ENCODE measurements at places on chromosomes 11 and 22.

DNA sequence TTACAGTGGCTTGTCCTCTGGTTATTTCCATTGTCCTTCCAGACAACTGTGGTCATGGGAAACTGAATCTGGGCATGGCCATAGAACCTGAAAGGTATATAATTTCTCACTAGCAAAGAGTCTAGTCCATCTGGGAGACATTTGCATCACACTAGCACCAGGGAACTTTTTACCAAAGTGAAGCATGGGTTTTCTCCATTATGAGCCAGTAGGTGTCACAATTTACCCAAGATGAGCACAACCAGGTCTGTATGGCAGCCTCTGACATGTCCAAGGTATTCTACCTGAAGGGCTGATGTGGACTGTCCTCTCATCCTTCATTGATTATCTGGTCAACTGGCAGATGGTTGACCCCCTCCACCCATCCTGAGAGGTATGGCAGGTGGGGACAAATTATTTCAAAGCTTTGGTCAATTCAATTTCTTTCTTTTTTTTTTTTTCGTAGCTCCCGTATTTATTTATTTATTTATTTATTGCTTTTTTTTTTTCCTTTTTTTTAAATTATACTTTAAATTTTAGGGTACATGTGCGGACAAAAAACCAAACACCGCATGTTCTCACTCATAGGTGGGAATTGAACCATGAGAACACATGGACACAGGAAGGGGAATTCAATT is 425.9 kb downstream of the TMEM135 start:
- no peak for DNase-seq

GRCh38 chr22:43098356-43098755 is 9.2 kb upstream of the TTLL1 start:
- no peak for DNase-seq

GRCh38 chr11:122405547-122406341 is 249.8 kb upstream of the UBASH3B start:
- peak; percentile 63 for DNase-seq

DNA sequence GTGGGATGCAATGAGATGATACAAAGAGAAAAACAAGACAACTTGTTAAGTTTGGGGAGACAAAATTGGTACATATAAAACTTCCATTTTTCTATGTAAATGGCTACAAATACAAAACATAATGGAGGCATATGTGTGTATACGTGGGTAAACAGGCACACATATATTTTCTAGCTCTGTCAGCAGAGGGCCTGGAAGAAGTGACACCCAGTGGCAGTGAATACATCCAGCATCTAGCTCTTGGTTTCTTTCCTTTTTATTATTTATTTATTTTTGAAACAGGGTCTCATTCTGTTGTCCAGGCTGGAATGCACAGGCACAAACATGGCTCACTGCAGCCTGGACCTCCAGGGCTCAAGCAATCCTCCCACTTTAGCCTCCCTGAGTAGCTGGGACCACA is 5.0 kb upstream of the RASL10A start:
- DNase-seq, result no peak

DNA sequence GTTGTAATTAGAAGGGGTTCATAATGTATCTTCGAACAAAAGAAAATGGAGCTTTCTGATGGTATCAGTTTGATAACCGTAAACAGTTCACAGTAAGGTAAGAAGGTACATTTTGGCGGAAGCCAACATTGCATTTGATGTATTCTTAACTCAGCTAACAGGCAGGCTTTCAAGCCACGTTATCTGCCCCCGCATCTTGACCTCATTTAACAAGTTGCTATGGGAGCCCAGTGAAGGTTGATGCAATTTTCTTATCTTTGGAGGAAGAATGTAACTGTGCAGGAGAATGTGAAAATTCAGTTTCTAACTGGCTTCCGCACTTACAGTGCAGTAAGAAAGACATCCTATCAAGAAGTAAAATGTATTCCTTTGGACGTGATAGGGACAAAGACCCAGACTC is 110.6 kb downstream of the ETS1 start:
- DNase-seq, result no peak

DNA sequence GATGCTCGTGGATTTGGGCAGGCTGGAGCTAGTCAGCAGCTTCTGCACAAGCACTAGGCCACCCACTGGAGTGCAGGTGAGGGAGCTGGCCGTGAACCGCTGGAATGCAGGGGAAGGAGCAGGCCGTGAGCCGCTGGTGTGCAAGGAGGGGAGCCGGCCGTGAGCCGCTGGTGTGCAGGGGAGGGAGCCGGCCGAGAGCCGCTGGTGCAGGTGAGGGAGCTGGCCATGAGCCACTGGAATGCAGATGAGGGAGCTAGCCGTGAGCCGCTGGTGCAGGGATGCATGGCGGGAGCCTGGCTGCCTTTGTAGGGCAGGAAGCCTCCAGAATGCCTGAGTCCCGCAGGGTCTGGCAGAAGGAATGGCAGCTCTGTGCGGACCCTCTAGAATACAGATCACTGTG is 4220.0 kb upstream of the OR11H1 start:
- no peak for DNase-seq

DNA sequence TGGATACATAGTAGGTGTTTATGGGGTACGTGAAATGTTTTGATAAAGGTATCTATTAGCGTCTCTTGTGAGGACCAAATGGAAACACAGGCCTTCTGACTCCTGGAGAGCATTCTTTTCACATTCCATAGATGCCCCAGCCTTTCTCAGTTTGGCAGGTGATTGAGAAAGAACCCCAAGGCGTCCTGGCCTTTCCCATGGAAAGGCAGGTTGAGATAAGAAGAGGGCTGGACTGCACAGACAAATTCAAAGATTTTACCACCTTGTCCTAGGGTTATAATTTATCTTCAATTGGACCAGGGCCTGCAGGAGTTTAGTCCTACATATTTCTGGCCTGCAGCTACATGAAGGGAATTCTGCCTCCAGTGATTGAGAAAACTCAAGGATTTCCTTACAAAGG is 661 bp upstream of the OLFML1 start:
- DNase-seq, result no peak

DNA sequence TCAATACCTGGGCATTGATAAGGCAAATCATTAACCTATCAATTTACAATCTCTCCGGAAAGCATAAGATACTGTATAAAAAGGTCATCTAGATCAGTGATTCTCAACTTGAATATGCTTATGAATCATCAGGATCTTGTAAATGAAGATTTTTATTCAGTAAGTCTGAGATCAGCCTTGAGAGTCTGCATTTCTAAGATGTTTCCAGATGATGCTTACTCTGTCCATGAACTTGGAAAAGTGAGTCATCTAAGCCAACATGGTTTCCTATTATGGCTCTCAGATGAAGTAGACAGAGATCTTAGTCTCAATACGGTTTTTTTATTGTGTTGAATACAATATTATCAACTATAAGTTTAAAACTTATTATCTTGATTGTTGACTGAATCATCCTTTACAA is 226.4 kb upstream of the KIRREL3 start:
- no peak for DNase-seq

GRCh38 chr11:115454525-115454924 is 49.7 kb downstream of the CADM1 start:
- DNase-seq, result no peak

GRCh38 chr11:125923012-125923579 is 18.8 kb downstream of the DDX25 start:
- DNase-seq, result peak; percentile 38

DNA sequence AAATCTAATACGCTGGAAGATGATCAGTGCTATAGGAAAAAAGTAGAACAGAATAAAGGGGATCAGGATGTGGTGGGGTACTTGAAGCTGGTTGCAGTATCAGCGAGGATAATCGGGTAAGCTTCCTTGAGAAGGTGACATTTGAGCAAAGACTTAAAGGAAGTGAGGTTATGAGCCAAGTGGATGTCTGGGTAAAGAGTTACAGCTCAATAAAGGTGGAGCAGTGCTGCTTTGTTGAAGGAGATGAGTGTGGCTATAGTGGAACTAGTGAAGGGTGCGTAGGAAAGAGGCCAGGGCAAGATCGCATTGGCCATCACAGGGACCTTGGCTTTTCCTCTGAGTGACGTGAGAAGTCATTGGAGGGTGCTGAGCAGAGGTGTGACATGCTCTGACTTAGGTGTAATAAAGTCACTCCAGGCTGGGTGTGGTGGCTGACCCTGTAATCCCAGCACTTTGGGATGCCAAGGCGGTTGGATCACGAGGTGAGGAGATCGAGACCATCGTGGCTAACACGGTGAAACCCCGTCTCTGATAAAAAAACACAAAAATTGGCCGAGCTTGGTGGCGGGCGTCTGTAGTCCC is 2.3 kb upstream of the SYVN1 start:
- DNase-seq, result no peak

DNA sequence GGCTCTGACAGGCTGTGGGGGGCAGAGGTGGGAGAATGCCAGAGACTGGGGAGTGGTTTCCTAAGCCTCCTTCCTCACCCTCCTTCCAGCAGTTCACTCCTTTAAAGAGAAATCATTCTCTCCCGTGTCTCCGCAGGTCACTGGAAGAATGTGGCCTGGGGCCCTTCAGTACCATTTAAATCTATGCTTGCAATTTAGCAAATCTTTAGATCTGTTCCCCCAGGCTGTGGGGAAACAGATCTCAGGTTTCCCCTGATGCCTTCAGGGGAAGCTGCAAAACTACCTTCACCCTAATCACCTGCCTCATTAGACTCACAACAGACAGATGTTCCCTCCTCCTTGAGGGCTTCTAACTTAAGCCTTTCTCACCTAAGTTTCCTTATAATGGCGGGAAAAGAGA is 55.3 kb downstream of the KIRREL3 start:
- DNase-seq, result no peak

DNA sequence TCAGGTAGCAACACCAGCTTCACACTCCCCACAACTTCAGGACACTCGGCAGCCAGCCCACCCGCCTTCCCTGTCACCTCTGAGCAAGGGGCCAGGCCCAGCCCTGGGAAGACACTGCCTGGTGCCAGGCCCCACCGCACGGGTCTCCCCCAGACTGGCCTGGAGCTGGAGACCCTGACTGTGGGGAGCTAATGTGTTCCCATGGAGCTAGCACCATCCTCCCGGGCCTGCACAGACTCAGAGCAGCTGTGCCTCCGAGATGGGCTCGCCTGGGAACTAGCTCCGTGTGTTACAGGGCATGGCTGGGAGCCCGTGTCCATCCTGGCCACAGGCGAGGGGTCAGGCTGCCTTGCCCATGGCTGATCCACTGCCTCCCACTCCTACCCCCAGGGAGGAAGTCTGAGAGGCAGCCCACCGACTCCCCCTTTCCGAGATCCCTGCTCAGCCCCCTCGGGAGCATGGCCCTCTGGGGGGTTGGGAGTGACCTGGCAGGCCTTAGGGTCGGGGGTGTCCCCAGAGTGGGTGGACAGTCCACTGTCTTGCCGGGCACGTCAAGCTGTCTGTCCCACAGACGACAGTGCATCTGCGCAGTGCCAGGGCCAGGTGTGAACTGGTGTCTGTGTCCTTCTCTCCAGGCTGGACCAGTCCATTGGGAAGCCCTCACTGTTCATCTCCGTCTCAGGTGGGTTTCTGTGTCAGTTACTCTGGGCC is 76.7 kb upstream of the KCNQ1OT1 start:
- DNase-seq, result no peak

DNA sequence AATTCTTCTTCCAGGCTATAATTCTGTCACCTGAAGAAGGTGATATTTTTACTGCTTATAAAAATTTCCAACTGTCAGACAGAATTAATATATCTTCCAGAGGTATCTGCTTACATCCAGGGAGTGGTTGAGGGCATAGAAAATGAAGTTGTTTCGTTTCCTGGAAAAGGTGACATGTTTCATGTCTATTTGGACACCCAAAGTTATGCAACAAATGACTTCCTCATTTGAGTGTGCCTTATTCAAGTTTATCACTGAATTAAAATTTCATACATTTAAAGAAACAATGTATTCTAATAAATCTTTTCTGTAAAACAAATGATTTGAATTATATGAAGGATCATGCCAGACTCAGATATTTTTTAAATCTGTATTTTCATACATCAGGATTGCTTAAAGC is 8.5 kb upstream of the GRAMD1B start:
- no peak for DNase-seq

- no peak for DNase-seq
Measured at GRCh38 chr11:111762981-111763643, 3.1 kb downstream of the PPP2R1B start.

DNA sequence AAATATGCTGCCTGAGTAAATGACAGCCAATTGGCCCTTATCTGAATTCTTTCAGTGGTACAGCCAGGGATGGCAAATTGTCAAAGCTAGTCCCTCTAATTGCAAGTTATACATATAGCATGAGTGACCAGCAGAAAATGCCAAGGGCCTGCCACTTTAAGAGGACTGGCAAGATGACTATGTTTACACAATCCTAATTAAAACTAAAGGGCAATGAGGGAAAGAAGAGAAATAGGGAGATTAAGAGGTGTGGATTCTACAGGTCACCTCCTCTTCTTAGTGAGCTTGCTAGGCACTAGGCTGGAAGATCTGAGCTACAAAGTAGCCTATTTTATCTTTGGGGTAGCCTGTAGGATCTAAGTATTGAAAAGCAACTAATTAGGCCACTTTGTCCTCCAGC is 13.5 kb downstream of the NUMA1 start:
- no peak for DNase-seq

DNA sequence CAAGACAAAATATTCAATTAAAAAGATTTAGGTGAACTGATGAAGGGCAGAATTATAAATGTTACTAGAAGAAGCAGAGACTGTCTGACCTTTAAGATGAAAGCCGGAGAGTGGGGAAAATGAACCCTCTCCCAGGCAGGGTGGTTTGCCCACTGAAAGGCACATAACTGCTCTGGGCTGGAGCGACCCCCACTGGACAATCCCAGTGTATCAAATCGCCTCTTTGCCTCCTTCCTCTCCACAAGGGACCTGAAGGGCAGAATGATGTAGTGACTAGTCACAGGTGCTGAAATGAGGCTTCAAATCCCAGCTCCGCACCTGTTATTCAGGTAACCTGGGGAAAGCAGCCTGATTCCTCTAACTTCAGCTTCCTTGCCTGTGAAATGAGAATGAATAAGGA is 69.0 kb downstream of the EFCAB6 start:
- DNase-seq, result no peak

DNA sequence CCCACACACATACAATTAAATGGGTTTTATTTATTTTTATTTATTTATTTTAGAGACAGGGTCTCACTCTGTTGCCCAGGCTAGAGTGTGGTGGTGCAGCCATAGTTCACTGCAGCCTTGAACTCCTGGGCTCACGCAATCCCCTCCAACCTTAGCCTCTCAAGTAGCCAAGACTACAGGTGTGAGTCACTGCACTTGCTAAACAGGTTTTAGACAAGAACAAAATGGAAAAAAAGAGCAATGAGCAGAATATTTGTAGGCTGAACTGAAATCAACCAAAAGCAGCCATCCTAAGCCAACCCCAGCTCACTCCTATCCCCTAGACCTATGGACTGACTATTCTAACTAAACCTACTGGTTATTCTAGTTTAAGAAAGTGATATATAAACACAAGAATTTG is 37.8 kb downstream of the MRE11 start:
- DNase-seq, result no peak

DNA sequence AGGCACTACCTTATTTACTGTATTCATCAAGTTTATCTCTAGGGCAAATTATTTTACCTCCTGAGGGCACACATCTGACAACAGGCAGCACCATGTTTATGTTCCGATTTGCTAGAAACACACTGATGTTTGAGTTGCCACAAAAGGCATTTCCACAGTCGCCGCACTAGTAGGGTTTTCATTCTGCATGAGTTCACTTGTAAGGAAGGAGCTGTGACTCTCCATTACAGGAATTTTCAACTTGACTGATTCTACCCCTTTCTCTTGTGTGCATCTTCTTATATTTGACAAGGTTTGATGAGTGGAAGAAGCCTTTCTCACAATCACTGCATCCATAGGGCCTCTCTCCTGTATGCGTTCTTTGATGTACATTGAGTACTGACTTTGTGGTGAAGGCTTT is 455.9 kb upstream of the CNTN5 start:
- DNase-seq, result no peak

GRCh38 chr22:44357966-44358465 is 45.3 kb upstream of the SHISAL1 start:
- DNase-seq, result no peak

- no peak for DNase-seq
Measured at GRCh38 chr11:83643115-83643514, 356.9 kb upstream of the CCDC90B start.
